Daoy (cell line): ENCODE measurements at places on chromosomes 7 and 10. TPM values are rescaled to one million over a fixed set of nuclear protein-coding genes. Genes with fewer than 3 reads are reported as not detected.

Gene NODAL
- not detected in 2 replicates for total RNA-seq

DNA sequence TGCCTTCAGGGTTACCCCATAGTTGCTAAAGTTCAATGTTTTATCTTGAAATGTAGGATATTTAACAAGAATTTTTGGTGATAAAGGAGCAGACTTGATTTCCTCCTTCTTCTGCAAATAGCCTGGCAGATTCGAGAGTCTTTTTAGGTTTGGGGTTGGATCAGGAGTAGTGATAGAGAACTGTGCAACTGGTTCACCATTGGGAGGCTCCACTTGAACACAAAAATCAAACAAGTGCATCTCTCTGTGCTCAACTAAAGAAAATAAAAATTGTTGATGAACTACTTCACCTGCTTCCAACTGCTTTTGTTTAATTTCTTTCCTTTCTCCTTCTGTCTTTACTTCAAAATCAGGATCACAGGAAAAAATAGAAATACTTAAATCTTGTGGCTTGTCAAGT is 58.5 kb downstream of the MACC1 start:
- peak; percentile 21 for DNase-seq

GRCh38 chr7:151626422-151627115 is 106.9 kb upstream of the RHEB start:
- peak; percentile 61 for DNase-seq

Gene SP8
- total RNA-seq: 2.0 and 3.1 TPM in 2 replicates

Gene ZNF438
- total RNA-seq: 0.91 and 2.4 TPM in 2 replicates

- peak; percentile 68 for DNase-seq
These were observed 60.1 kb upstream of the NAMPT start for GRCh38 chr7:106344861-106345260.

- no peak for DNase-seq
These were observed 440.5 kb downstream of the SEMA3D start for GRCh38 chr7:84746353-84746752.

GRCh38 chr10:5107860-5108526 is 13.8 kb downstream of the AKR1C3 start:
- no peak for DNase-seq

DNA sequence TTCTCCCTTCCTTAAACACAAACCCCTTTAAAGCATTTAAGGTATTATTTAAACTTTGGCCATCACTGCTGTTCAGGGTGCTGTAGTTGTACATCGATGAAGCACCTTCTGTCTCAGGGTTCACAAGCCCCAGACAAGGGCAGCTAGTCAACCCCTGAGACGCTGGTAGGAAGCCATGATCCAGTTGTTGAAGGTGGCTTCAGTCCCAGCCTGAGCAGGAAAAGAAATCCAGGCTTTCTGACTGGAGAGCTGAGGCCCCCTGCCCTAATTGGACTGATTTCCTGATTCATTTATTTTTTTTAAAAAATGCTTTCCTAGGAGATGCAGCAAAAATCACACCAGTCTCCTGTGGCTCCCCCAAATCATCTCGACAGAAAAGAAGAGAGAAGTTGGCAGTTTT is 15.8 kb downstream of the CPA1 start:
- no peak for DNase-seq

Gene MSRB2
- 7.8 and 9.0 TPM in 2 replicates for total RNA-seq

Gene C10orf62
- not detected in 2 replicates for total RNA-seq

Gene C10orf67
- total RNA-seq: not detected in 2 replicates

DNA sequence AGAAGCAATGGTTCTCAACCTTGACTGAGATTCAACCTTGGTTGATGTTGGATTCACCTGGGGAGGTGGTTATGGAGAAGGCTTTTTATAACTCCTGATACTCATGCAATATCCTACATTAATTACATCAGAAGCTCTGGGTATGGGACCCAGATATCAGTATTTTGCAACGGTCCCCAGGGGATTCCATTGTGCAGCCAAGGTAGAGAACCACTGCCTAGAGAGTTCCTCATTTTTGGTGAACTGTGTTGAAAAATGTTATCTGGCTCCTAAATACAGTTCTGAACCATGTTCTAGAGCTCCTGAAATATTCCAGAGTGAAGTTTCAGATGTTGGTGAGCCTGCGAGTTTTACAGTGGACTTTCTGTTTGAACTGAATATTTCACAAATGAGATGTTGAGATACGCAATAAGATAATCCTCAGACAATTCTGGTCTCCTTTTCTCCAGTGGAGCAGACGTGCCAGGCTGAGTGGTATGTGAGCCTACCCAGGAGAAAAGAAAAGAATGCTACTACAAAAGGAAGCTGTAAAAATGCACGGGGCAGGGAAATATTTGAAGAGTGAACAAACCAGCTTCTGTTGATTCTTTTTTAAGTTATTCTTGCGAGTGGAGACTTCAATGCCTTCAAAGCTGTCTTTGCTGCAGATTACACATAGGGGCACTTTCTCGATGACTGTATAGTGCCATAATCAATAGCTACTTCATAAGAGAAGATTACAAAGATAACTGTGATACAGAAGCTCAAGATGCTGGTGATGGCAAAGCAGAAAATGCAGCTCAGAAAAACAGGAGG is 13.6 kb upstream of the C10orf120 start:
- no peak for DNase-seq

DNA sequence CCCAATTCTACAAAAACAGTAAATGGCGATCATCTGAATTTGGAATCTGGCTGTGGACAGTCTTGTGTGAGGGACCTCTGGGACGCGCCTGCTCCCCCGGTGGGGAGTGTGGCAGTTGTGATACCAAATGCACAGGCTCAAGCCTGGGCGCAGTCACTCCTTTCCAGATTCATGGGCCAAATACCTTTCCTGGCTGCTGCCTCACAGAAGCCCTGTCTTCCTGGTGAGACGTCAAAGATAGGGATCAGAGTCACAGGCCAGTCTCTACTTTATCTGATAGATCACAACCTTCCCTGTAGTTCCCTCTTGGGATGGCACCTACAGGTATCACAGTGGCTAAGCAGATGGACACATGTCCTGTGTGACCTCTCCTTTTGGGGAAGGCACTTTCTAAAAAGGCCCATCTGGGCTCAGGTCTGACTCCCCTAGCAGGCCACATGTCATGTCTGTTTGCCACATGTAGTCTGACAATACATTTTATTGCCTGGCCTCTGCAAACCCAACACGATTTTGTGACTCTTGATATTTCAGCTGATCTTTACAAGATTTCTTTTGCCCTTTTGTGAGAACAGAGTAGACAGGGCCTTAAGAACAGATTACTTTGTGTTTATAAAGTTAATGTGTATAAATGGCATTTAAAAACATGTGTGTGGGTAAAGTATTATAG is 150.1 kb downstream of the SNX10 start:
- no peak for DNase-seq

DNA sequence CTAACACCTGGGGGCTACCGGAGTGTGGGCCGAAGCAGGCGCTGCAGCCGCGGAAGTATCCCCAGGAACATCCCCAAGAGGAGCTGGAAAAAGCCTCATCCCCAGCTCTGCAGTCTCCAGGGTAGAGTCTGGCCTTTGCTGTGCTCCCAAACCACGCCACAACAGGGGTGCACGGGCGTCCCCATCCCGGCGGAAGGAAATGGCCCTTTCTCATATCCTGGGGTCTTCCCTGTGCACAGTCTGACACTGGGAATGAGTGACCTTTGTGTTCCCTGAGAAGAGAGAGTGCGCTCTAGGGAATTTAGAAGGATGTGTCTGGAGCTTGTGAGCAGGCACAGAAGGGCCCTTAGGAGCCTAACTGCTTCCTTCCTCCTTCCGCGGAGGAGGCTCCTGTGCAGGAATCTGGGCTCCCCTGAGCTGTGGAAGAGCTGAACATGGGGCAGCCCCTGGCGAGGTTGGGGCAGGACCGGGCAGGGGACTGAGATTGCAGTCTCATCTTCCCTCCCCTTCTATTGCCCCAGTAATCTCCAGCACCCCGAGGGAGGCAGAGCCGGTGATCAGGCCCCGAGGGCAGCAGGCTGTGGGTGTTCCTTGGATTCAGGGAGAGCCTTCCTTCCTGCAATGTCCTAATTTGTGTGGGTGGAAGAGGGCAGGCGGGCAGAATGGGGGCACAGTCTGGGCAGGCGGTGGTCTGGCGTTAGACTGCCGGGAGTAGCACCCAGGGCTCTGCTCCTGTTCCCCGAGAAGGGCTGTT is 1.3 kb downstream of the REPIN1 start:
- DNase-seq: no peak

- peak; percentile 45 for DNase-seq
These were observed 75.4 kb downstream of the HDAC9 start for GRCh38 chr7:18570890-18571478.

- DNase-seq: no peak
These were observed 112.4 kb downstream of the HTR5A start for GRCh38 chr7:155182406-155182970.

Gene AHR
- total RNA-seq: 79.7 and 91.9 TPM in 2 replicates

GRCh38 chr10:61621605-61622051 is 41.1 kb upstream of the CABCOCO1 start:
- DNase-seq: no peak
